Caco-2 (cell line): ENCODE measurements at places on chromosomes 2 and 18. TPM values are rescaled to one million over a fixed set of nuclear protein-coding genes. Genes with fewer than 3 reads are reported as not detected.

Gene KLHL30
- 0.26 and 0.36 TPM in 2 replicates for total RNA-seq

DNA sequence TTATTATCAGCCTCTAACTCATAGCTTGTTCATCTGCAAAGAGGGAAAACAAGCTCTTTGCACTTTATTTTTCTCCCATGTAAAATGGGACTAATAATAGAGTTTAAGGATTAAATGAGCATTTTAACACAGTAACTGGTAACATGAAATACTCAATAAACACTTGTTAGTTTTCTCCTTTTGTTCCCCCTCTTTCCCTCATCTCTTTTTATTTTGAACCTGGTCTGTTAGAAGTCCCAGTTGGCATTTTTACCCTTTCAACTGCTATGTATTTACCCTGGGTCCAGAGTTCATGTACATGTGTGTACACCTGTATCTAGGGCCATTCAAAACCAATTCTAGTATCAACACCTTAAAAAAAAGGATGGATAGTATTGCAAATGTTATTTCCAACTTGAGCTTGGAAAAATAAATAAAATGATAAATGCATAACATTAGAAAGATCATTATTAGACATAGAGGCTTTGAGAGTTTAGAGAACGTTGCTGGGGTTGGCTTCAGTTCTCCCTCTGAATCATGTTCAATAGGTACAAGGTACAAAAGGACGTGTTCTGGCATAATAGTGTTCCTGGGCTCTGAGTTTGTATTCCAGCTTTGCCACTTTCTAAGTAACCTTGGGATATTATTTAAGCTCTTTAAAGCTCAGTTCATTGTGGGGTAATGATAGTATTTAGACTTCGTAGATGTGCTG lies 5.2 kb upstream of the VPS54 start:
- DNase-seq, result no peak

DNA sequence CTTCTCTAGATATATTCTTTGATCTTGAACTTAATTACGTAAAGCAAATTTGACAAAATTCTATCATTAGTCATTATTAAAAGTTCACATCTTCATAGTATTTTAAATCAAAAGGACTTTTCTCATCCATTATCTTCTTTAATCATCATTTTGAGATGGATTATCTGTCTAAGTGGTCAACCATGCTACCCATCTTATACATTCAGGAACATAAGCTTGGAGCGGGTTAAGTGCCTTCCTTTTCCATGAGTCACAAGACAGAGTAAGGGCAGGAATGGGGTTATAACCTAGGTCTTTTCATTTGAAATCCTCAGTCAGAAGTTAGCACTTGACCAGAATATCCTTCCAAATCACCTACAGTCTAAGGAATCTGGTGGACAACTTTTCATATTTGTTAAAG lies 297.1 kb downstream of the TCF4 start:
- DNase-seq, result no peak

DNA sequence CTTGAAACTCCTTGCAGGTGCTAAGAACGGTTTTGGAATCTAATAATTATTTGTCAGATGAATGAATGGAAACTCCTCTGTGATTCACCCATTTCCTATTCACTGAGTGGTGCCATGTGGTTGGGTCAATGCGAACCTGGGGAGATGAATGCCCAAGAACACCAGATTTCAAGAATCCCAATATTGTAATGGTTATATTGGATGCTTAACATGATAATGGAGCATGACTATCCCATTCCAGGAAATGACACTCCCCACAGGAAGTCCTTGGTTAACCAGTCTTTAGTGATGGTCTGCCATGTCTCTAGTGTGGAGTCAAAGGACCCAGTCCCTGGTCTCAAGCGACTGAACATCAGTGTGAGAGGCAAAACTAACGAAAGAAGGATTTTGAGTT lies 67.9 kb upstream of the ST3GAL5 start:
- DNase-seq, result no peak

DNA sequence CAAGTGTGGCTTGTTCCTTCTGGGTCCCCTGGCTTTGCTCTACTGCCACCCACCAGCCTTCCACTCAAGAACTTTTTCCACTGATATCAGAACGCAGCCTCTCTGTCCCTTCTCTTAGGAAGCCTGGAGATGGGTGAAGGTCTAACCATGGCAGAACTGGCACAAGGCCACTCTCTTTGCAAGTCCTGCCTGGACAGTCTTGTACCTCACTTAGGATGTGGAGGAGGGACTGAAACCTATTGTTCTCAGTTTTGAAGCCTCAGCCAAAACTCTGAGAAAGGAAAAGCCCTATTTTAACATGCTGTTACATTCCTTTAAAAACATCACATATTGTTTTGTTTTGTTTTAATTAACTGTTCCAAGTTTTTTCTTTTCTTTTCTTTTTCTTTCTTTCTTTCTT lies 58.9 kb upstream of the NCOA1 start:
- DNase-seq, result no peak

- DNase-seq, result peak; percentile 48
These were observed 96.9 kb upstream of the ZNF397 start for GRCh38 chr18:35143622-35144596.

- DNase-seq, result no peak
These were observed 104.4 kb upstream of the ATP8B1 start for GRCh38 chr18:57907550-57907949.

Gene GKN2
- not detected in 2 replicates for total RNA-seq

Gene LYG1
- 0.67 and 0.93 TPM in 2 replicates for total RNA-seq

- no peak for DNase-seq
These were observed 34.7 kb downstream of the PTPN18 start for GRCh38 chr2:130390460-130391057.
